IPS DF 6.9 (cell line): ENCODE measurements at places on chromosomes 16 and 17.

DNA sequence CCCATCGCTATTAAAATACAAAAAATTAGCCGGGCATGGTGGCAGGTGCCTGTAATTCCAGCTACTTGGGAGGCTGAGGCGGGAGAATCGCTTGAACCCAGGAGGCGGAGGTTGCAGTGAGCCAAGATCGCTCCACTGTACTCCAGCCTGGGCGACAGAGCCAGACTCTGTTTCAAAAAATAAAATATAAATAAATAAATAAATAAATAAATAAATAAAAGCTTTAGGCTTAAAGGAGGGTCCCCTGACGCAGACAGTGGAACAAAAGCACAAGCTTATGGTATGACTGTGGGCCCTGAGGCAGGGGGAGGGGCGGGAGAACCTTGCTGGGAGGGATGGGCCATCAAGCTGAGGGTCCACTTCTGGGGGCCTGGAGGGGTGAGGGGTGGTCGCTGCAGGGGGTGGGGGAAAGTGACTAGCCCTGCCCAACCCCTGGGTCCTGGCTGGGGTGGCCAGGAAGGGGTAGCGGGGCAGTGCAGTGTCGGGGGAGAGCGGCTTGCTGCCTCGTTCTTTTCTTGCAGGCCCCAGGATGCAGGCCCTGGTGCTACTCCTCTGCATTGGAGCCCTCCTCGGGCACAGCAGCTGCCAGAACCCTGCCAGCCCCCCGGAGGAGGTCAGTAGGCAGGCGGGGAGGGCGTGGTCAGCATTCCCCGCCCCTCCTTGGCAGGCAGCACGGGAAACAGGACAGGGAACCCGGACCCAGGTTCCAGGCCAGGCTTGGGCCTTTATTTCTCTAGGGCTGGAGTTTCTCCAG, 4.7 kb downstream of the SERPINF1 start:
- no peak for DNase-seq

GRCh38 chr17:6187836-6188235, 117.7 kb downstream of the WSCD1 start:
- DNase-seq = no peak

GRCh38 chr17:48814504-48814903, 2.5 kb downstream of the TTLL6 start:
- DNase-seq = no peak

GRCh38 chr17:83115202-83115651, 35.8 kb downstream of the METRNL start:
- no peak for DNase-seq

DNA sequence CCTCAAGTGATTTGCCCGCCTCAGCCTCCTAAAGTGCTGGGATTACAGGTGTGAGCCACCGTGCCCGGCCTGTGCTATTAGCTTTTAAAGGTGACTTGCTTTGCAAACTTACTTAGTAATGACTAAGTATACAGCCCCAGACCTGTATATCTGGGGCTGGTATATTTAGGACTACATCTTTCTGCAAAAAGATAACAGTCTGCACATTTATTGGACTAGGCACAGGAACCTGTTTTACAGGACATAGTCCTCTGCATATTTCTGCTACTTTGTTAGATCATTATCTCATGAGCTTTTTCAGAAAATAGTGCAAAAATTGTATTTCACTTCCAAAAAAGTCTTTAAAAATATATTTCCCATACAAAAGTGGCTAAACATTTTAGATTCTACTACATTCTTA, 1.3 kb downstream of the KRT24 start:
- no peak for DNase-seq

- DNase-seq = no peak
Measured at GRCh38 chr16:89187032-89187769, 13.1 kb downstream of the SLC22A31 start.

- peak; percentile 41 for DNase-seq
Measured at GRCh38 chr16:87678618-87679017, 76.3 kb downstream of the JPH3 start.

DNA sequence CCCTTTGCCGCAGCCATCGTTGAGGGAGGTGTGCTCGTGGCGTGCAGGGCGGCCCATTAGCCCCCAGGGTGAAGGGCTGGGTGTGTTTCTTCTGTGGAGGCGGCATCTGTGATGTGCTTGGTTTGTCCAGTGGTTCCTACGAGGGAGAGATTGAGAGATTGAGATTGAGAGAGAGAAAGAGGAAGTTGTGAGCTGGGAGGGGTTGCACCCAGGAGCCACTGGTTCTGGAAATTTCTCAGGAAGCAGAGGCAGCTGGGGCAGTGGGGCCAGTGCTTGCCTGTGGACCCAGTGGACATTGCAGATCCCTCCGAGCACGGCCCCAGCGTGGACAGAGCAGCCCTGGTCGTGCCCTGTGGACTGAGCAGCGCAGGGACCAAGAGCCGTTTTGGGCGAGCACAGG, 72.0 kb upstream of the ZNF750 start:
- DNase-seq = no peak

- no peak for DNase-seq
Measured at GRCh38 chr16:54817940-54818574, 112.6 kb upstream of the IRX5 start.

- DNase-seq = no peak
Measured at GRCh38 chr17:60327134-60327900, 64.6 kb downstream of the USP32 start.

- DNase-seq = no peak
Measured at GRCh38 chr16:59048876-59049275, 314.8 kb upstream of the GOT2 start.

DNA sequence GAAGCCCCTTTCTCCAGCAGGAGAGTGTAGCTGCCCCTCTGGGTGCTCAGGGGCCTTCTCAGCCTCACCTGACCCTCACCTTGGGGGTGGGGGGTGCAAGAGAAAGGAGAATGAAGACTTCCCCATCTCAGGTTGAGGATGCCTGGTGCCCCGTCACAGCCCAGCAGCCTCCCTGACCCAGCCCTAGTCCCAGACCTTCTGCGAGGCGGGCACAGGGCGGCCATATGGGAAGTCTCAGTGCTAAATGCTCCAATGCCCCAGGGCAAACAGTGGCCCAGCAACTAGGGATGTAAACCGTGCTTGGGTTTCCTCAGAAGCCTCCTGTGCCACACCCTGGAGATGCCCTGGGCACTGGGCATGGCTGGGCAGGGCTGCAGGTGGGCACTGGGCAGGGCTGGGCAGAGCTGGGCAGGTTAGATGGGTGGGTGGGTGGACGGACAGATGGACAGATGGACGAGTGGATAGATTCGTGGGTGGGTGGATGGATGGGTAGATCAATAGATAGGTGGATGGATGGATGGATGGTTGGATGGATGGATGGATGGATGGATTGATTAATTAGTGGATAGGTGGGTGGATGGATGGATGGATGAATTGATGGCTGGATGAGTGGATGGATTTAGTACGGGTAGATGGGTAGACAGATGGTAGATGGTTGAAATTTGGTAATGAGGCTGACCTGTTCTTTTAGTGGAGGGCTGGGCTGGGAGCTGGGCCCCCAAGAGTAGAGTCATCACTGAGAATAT, 16.8 kb downstream of the TPSD1 start:
- DNase-seq = no peak

- DNase-seq = no peak
Measured at GRCh38 chr17:68231541-68231940, 16.3 kb upstream of the AMZ2 start.

DNA sequence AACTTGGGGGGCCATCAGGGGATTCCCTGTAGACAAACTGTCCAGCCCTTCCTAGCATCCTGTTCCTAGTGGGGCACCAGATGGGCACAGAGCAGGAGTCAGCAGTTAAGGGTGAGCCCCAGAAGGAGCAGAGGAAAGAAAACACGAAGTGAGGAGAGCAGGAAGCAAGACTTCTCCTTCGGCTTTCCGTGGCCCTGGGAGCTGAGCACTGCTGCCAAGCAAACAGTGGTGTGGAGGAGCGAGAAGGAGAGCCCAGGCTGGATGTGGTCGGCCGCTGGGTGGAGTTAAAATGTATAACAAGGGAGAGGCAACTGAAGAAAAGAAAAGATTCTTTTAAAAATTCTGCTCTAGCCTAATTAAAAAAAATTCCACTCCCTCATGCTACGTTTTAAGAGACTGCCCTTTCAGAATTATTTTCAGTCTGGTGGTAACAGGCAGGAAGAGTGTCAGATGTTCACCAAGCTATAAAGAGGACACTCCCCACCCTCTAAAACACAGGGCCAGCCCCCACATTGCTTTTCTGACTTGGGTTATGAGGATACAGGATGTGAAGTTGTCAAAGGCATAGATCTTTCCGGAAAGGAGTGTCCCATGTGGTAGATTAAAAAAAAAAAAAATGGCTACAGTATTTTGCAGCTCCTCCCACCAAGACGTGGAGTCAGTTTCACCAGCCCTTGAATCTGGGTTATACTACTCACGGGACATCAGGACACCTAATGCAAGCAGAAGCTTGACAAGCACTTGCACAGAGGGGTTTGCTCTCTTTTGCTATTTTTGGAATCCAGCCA, 74.9 kb upstream of the ZFHX3 start:
- DNase-seq = no peak

GRCh38 chr17:39231091-39231561, 5.4 kb upstream of the STAC2 start:
- DNase-seq = no peak
